ENCODE measurements at places on chromosomes 3 and 15.

DNA sequence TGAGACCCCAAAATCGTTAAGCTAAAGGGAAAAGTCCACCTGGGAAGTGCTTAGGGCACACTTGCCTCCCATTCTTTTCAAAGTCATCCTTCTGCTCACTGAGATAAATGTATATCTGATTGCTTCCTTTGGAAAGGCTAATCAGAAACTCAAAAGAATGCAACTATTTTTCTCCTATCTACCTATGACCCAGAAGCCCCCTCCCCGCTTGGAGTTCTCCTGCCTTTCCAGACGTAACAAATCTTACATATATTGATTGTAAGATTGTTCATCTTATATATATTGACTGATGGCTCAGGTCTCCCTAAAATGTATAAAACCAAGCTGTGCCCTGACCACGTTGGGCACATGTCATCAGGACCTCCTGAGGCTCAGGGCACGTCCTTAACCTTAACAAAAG lies 56.8 kb upstream of the ACAN start:
- no peak for DNase-seq

GRCh38 chr3:186680869-186681268 lies 15.1 kb downstream of the HRG start:
- DNase-seq: no peak

DNA sequence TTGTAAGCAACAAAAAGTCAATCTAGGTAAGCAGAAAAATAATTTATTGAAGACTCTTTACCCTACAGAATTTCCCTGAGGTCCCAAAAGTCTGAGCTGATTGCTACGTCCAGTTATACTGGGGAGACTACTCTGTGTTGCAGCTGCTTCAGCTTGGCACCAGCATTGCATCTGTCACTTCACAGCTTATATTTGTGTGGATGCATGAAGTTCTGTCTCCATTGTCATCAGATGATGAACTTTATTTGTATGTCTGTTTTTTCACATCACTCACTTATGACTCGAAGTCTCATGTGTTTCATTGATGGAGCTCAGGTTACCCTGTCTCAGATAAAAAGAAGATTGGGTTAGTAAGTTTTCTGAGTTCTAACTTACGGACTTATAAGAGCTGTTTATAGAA lies 75.3 kb upstream of the LRRFIP2 start:
- no peak for DNase-seq

DNA sequence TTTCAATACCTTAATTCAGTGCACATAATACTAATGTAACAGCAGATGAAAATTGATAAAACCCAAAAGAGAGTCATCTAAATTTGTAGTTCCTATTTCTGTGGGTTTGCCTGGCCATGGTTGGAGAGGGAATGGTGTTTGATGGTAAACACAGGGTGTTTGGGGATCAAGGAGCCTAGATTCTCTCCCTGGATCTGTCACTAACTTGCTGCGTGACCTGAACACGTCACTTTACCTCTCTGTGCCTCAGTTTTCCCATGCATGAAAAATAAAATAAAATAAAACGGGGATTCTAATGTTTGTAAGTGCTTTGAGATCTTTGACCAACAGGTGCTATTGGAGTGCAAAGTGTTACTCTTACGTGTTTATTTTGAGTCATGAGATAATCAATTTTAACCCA lies 49.8 kb downstream of the GHSR start:
- no peak for DNase-seq

DNA sequence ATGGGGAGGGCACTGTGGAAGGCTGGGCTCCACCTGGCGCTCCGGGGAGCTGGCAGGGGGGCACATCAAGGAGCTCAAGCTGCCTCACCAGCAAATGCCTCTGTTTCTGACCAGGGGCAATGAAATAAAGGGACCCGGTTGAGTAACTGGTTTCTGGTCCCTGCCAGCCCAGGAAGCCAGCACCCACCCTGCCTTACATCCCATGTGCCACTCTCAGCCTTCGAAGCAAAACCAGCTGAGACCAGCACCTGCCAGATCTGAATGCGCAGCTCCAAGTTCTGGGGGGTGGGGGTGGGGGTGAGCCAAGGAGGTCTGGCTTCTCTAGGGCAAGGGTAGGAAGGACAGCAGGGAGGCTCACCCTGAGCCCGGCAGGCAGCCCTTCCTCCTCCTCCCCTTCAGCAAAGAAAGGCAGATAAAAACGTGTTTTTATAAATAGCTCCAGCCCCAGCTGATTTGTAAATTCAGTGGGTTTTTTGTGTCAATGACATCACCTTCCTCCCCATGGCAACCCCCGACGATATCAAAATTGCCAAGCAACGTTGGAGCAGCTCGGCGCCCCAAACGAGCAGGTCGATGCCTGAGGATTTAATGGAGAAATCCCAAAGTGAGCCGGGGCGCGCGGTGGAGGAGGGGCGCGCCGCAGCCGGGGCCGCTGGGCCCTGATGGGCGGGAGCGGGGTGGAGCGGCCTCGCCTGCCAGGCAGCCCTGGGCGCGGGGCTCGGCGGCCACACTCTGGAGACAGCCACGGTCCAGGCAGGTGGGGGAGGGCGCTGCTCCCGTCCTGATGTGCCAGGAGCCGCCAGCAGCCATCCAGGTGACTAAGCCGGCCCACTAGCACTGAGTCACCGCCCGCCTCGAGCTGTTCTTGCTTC lies at the start of gene PAK6:
Gene PAK6 (plus strand): TSS at position 532 of the 872 bp plus-strand sequence. CDS start 25,723 bp downstream, outside the sequence.
- no peak for DNase-seq

DNA sequence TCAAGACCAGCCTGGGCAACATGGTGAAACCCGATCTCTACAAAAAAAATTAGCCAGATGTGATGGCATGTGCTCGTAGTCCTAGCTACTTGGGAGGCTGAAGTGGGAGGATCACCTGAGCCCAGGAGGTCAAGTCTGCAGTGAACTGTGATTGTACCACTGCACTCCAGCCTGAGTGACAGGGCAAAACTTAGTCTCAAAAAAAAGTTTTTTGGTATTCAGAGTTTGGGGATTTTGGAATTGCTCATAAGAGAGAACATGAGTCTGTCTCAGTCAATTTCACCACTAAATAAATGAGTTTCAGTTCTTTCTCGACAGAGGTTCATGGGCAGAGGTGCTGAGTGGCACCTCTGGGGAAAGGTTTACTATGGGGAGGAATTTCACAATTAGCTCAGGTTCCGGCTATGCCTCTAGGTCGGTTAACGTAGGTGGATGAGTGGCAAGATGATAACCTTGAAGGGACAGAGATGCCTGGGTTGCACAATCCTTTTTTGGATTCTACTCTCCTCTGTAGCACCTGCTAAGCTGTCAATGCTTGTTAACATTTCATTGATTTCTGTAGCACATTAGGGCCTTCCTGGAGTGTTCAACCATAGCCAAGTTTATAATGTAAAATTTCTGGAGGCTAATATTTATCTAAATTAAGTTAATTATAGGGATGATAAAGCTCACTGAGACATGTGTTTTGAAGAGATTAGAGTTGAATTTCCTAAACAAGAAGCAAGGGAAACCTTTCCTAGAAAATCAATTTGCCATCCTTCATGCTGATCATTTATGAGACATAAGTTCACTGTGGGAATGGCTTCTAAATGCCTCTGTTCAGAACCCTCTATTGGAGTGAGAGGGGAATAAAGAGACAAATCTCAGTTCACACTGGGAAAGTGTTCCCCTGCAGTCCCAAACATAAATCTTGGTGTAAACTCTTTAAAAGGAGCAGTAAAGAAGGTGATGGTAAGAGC lies 37.4 kb upstream of the DCP1A start:
- DNase-seq: no peak

DNA sequence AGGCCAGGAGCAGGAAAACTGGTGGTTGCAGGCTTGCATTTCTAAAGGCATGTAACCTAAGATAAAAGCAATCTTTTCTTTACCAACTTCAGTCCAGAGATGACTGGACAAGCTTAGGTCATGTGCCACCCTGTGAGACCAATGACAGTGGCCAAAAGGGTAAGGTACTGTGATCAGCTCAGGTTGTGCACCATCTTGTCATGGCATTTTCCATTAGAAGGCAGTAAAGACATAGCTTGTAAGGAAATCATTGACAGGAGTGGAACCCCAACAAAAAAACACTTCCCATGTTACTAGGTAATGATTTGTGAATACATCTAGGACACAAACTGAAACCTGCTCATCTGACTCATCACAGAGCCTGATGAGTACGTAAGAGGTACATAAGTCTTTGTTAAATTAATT lies 35.2 kb downstream of the SSR3 start:
- no peak for DNase-seq

DNA sequence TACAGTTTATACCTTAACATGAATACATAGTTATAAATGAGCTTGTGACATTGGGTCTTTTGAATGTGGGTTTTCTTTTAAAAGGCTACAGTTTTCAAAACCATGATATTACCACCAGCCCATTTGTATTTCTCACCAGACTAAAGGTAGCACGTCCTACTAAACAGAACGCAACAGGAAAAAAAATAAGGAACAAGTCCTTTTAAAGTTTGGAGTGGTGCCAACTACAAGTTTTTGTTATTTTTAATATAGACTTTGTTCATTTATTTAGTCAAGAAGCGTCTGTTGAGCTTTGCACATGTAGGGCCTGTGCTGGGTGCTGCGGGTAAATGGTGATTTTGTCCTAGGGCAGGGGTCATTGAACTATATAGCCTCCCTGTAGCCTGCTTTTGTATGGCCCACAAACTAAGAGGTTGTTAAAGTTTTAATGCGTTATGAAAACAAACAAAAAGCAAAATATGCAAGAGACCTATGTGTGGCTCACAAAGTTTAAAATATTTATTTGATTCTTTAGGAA lies 164.4 kb downstream of the GHSR start:
- DNase-seq: no peak

DNA sequence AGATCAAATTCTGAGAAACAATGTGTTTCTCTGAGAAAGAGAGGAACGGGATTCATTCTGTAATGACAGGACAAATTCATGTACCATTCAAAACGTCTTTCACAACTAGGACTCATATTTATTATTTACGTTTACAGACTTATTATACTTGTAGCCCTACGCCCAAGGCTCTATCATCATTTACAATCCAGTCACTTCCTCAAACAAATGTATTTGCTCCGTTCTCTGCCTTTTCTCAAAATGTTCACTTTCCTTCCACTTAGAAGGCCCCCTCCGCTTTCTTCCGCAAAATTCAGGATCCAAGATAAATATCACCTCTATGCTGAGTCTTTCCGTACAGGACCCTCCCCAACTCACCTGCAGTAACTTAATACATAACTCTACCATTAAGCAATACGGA lies 745 bp downstream of the RSL24D1 start:
- DNase-seq: no peak

DNA sequence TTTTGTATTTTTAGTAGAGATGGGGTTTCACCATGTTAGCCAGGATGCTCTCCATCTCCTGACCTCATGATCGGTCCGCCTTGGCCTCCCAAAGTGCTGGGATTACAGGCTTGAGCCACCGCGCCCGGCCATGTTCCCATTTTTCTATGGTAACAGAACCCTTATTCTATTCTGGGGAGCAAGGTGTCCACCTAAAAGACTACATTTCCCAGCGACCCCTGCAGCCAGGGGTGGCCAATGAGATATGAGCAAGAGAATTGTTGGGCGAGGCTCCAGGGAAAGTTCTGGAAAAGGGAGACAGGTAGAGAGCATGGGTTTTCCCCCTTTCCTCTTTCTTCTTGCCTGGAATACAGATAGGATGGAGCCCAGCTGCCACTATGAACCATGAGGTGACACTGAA lies 96.9 kb downstream of the LINGO1 start:
- DNase-seq: no peak

Data from SK-N-MC (cell line).